Inflammatory macrophage treated with lipopolysaccharide for 4 hours (primary cell): ENCODE measurements at places on chromosomes 11 and 22.

DNA sequence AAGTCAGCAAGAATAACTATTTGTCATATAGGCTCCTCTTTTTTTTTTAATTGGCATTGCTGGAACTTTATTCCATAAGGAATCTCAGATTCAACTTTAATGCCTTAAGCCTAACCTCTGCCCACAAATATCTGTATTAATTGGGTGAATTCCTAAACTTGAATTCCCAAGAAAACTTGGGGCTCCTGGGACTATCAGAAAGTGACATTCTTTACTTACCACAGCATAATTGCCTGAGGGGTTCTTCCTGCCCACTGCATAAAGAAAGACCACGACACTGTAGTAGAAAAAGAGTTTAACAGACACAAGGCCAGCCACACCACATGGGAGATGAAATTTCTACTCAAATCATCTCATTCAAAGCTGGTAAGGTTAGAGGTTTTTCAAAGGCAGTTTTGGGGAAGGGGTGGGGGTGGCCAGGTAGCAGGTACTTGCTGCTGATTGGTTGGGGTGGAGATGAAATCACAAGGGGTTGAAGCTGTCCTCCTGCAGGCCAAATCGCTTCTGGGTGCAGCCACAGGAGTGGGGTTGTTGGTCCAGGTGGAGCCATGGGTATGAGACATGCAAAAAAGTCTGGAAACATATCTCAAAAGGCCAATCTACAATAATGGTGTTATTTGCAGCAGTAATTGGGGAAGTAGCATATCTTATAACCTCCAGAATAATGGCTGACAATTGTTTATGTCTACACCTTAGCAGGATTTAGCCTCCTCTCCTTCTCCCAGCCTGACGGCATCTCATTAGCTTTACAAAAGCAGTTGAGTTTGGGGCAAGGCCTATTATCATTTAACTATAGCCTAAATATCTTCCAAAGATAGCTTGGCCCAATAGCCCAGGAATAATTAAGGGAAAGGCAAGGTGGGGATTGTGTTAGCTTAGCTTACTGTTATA is 4.8 kb upstream of the NLRP10 start:
- no peak for DNase-seq

- DNase-seq = peak; percentile 2
Observed at GRCh38 chr11:105109855-105110687, 29.5 kb downstream of the CARD18 start.

- no peak for DNase-seq
Observed at GRCh38 chr11:70036971-70037882, 40.9 kb upstream of the ANO1 start.

DNA sequence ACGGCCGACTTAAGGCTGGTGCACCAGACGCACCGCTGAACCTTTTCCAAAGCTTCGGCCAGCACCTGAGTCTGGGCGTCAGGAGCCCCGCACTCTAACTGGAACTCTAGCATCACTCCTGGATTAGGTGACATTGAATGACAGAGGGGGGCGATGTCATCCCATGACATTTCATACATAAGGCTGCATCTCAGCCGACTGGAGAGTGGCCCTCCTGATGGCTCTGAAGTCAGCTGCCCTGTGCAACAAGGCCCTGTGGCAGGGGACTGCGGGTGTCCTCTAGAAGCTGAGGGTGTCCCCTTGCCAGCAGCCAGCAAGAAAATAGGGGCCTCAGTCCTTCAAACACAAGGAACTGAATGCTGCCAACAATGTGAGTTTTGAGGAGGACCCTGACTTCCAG is 10.1 kb upstream of the FADS3 start:
- no peak for DNase-seq

- DNase-seq = peak; percentile 36
Observed at GRCh38 chr11:83819931-83820549, 533.9 kb upstream of the CCDC90B start.

DNA sequence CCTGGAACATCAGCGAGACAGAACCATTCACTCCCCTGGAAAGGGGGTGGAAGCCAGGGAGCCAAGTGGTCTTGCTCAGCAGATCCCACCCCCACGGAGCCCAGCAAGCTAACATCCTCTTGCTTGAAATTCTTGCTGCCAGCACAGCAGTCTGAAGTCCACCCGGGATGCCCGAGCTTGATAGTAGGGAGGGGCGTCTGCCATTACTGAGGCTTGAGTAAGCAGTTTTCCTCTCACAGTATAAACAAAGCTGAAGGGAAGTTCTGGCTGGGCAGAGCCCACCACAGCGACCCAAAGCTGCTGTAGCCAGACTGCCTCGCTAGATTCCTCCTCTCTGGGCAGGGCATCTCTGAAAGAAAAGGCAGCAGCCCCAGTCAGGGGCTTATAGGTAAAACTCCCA is 764.8 kb upstream of the LUZP2 start:
- DNase-seq = no peak

GRCh38 chr11:82184966-82185365 is 548.7 kb downstream of the FAM181B start:
- DNase-seq = no peak

- no peak for DNase-seq
Observed at GRCh38 chr11:119370486-119371046, 10.9 kb downstream of the USP2 start.

- DNase-seq = peak; percentile 65
Observed at GRCh38 chr11:119363851-119364590, 17.5 kb downstream of the USP2 start.

DNA sequence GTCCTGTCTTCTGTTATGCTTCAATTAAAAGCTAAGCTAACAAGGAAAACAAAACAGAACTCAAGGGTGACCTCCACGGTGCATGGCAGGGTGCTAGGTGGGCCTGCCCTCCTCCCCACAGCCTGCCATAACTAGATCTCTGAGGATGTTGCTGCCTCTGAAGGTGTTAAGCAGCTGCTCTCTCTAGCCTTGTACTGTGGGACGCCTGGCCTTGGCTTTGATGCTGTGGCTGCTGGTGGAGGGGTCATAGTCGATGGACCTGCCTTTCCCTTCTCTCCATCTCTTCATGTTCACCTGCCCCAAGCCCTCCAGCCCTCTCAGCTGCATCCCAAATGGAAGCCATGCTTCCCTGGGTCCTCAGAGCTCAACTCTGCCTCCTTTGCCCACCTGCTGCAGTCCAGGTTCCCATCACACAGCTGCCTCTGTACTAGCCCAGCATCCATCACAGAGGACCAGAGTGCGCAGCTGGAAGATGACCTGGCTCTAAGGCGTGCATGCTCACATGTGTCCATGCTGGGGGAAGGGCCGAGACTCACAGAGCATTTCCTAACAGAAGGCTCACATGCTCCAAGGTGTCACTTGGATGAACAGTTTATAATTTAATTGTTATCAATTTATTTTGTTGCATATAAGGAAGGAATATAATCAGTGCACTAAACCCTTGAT is 180.3 kb upstream of the E2F8 start:
- no peak for DNase-seq

DNA sequence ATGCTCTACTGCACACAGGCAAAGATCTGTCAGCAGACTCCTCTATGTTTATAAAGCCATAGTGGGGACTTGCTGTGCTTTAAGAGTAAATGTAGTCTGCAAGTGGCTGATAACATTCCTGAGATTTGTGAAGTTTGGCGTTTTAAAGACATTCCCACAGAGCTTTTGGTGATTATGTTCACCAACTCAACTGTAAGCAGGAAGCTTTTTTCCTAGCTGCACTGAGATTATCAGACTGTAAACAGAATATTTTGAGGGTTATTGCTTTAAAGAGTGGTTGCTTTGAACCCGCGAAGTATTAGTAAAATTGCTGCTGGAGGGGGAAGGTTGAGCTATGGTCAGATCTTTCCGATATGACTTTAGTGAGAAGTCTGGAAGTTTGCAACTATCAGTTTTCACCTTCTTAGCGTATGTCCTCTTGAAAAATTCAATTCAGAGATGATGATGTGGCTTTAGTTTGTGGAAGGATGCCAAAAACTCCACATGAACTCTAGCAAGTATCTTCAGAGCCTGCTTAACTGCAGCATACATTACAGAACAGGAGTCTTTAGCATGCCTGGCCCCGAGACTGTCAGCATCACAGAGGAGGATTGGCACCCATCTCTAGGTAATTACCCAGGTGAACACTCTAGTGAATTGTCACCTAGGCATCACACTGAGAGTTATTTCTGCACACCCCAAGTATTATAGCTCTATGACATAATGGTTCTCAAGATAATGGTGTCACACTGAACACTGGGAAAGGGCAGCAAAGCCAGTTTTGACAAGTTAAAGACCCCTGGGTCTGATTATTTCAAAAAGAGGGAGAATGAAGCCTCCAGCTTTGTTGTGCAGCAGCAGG is 89.9 kb downstream of the MTNR1B start:
- no peak for DNase-seq

DNA sequence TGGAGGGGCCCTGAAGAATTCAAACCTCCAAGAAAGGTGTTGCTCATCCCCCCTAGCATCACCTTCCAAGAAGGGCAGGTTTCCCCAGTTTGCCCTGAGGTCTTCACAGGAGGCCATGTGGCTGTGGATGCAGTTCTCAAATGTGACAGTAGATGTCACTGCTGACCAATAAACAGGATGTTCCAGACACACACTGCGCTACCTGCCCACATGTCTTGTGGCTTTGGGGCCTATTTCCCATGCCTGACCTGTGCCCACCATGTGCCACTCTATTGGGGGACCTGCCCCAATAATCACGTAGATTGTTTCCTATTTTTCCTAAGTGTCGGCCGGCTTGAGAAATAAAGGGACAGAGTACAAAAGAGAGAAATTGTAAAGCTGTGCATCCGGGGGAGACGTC is 4.5 kb downstream of the GSTT2 start:
- DNase-seq = peak; percentile 44

DNA sequence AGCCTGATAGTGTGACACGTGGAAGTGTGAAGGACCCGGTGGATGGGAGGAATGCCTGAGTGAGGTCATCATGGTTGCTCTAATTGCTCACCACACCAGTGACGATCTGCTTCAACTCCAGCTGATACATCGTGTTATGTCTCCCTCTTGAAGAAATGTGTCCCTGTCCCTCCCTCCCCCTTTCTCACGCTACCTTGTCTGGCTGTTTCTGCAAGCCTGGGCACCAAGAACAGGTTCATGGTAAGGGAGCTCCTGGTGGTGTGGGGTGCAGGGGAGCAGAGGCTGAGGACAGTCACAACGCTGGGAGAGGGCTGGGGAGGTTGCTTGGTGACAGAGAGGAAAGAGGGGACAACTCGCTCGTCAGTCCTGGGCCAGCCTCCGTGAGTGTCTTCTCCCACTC is 413.4 kb downstream of the SOX6 start:
- no peak for DNase-seq

GRCh38 chr11:134670247-134670782 is 258.3 kb upstream of the B3GAT1 start:
- no peak for DNase-seq

DNA sequence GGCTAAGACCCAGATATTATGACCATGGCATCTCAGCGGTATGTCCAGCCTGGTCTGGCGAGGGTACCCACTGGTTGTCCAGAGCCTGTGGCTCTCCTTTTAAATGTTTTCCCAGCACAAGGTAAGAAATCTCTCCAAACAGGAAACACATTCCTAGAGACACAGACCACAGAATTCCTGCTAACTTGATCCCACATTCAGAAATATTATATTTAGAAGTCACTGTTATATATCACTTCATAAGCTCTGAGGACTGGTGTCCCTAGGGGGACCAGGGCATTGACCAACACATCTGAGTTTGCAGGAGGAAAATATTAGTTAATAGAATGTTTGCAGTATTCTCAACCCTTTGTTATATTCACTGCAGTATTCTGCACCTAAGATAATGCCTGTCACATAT is 23.1 kb downstream of the TMPRSS13 start:
- no peak for DNase-seq

GRCh38 chr11:72061739-72062396 is 18.5 kb downstream of the NUMA1 start:
- DNase-seq = peak; percentile 21

DNA sequence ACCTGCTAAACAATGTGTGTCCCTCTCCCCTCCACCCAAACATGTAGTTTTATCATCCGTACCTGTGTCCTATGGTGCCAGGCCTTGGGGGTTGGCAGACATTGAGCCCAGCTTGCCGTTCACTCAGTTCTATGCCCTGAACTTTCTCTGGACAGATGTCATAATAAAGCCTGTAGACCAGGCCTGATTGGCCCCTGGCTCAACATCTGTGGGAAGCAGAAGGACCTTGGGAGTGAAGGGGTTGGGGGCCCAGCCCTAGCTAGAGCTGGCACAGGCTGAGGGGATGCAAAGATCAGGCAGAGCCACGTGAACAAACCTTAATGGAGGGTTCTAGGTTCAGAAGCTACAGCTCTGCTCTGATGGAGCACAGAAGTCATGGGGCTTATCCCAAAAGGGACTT is 600.6 kb downstream of the BUD13 start:
- no peak for DNase-seq

GRCh38 chr22:17871726-17872458 is 97.6 kb upstream of the BID start:
- no peak for DNase-seq

GRCh38 chr22:33110562-33111163 is 52.5 kb upstream of the SYN3 start:
- DNase-seq = no peak

GRCh38 chr11:120834686-120835210 is 189.2 kb upstream of the TBCEL start:
- DNase-seq = no peak

DNA sequence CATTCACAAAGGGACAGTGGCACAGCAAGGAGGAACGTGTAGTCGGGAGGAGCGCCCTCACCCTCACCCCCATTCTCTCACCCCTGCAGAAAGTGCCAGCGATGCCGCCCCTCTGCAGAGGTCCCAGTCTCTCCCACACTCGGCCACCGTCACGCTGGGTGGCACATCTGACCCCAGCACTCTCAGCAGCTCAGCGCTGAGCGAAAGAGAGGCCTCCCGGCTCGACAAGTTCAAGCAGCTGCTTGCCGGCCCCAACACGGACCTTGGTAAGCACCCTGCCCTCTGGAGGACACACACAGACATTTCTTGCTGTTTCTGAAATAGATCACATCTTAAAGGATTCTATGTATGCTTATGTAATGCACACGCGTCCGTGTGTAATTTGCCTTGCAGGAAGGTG is 34.9 kb downstream of the TBC1D22A start:
- peak; percentile 28 for DNase-seq

DNA sequence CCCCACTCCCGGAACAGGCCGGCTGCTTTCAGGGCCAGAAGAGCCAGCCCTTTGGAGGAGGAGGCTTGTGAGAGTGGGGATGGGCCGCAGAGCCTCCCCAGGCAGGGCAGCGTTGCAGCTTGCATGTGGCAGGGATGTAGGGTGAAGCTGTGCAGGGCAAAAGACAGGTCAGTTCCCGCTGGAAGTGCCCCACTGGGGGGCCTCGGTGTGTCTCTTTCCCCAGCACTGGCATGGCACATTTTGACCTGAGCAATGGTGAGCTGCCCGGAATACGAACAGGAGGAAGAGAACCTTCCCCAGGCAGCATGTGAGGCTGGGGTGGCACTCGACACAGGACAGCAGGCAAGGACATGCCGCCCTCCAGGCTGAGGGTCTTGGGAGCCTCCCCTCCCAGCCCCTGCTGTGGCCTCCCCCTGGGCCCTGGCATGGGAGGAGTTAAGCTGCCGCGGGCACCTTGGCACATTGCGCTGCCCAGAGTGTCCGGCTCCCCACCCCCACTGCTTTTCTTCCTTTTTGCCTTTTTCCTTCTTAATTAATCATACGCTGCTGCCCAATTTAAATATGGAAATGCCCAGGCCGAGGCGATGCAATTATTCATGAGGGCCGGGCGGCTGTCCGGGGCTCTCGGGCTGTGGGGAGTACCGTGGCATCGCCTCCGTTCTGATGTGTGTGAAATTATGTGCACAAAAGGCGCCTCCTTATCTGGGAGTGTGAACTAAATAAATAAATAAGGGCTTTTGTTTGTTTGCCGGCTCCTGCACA is 76.0 kb upstream of the WNT7B start:
- peak; percentile 48 for DNase-seq
